Stimulated activated CD4-positive, alpha-beta T cell treated with anti-CD3 and anti-CD28 coated beads, TNF-alpha, amount 100 ng/mL, for 4 hours (primary cell): ENCODE measurements at places on chromosomes 13 and 19.

DNA sequence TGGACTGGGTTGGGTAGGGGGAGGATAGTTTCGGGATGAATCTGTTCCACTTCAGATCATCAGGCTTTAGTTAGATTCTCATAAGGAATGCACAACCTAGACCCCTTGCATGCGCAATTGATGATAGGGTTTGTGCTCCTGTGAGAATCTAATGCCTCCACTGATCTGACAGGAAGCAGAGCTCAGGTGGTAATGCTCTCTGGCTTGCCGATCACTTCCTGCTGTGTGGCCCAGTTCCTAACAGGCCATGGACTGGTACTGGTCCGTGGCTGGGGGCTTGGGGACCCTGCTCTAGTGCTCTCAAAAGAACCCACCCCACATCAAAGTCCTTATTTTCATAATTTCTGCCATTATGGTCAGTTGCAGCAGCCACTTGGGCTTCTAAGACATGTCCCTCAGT is 30.1 kb downstream of the DNAJC3 start:
- DNase-seq = no peak

GRCh38 chr13:30529085-30529834 is 63.5 kb upstream of the HMGB1 start:
- DNase-seq = no peak

DNA sequence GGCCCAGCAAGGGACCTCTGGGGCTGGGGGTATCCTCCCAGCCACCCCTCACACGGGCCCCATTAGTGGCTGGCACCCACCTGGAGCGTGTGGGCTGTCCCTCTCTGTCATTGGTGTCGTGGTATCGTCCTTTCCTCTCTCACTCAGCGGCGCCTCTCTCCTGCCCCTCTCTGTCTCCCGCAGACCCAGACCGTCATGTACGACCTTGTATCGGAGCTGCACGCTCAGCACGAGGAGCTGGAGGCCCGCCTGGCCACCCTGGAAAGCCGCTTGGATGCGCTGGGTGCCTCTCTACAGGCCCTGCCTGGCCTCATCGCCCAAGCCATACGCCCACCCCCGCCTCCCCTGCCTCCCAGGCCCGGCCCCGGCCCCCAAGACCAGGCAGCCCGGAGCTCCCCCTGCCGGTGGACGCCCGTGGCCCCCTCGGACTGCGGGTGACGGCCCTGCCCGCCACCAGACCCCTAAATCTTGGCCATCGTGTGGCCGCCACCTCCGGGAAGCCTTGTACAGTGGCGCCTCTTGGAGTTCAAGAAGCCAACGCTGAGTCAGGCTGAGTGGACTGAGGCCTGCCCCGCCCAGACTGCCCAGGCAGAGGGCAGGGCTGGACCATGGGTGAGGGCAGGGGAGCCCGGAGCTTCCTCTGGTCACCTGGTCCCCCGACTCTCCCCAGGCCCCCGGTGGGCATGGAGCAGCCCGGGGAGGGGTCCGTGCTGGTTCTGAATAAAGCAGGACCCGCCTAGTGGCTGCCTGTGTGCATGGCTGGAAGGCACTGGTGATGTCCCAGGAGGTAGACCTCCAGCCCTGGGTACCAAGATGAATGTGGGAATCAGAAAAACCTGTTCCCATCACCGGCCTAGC is 9.8 kb upstream of the ARRDC2 start:
- DNase-seq = no peak

GRCh38 chr13:71789693-71790329 is 77.2 kb downstream of the DACH1 start:
- no peak for DNase-seq

- no peak for DNase-seq
These were observed 411.0 kb downstream of the HS6ST3 start for GRCh38 chr13:96500953-96501352.

DNA sequence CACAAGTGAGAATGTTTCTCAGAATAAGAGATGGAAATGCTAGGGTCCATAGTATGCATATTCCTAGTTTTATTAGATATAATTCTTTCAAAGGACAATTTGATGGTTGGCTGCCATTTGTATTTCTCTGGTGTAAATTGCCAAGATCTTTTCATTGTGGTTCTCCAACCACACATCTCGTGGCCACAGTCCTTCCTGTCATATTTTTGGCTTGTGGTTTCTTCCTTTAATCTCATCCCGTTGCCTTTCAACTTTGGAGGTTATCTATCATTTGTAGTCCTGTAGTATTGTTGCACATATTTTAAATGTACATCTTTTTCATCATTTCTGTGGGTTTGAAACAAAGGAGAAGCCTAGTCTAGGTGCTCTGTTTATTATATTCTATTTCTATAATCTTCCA is 61.2 kb downstream of the WASF3 start:
- no peak for DNase-seq

GRCh38 chr13:88071371-88071770 is 400.2 kb downstream of the SLITRK5 start:
- DNase-seq = no peak

GRCh38 chr13:51719394-51719793 is 84.6 kb downstream of the DHRS12 start:
- DNase-seq = no peak

DNA sequence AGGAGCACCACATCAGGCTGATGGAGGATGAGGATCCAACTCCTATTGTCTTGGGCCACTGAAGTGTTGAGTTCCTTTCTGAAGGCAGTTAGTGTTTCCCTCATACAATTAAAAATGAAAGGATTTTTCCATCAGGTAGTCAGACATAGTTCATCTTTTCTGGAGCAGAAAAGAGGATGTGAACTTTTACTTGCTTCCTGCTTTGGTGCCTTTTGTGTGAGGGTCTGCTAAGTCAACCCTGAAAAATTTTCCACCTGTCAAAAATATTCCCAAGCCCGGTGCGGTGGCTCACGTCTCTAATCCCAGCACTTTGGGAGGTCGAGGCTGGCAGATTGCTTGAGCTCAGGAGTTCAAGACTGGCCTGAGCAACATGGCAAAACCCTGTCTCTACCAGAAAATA is 43.9 kb downstream of the RGCC start:
- no peak for DNase-seq

DNA sequence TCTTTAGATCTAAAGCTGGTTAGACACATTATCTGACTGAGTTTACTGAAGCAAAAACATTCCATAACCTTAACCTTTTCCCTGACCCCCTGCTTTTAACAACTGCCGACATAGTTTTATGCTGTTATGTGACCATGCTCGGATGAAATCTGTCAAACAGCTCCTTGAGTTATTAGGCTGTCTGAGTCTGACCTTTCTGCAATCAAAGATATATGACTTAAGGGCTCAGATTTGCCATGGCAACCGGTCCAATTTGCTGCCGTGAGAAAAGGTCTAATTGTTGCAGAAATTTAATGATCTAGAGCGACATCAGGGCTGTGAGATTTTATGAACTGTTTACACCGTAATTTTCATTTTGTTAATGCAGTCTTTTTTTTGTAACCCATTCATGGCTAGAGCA is 61.8 kb downstream of the URI1 start:
- no peak for DNase-seq

GRCh38 chr13:91203430-91203829 is 144.1 kb upstream of the MIR17HG start:
- no peak for DNase-seq

- no peak for DNase-seq
These were observed 6.2 kb downstream of the KCNJ14 start for GRCh38 chr19:48461651-48461981.

GRCh38 chr13:75633285-75633684 is 2.8 kb upstream of the LMO7 start:
- no peak for DNase-seq

- peak; percentile 49 for DNase-seq
These were observed 61.4 kb downstream of the CCNE1 start for GRCh38 chr19:29873024-29873800.

DNA sequence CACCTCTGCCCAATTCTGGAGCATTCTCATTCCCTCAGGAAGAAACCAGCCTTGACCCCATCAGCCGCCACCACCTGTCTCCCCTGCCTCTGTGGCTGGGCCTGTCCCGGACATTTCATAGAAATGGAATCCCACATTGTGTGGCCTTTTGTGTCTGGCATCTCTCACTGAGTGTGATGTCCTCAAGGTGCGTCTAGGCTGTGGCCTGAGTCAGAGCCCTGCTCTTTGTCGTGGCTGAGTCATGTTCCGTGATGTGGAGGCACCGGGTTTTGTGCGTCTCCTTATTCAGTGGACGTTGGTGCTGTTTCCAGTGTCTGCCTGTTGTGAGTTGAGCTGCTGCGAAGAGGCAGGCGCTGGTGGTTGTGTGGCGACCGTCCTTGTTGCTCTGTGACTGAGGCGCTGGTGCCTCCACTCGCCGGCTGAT is 3.5 kb downstream of the FZR1 start:
- no peak for DNase-seq

DNA sequence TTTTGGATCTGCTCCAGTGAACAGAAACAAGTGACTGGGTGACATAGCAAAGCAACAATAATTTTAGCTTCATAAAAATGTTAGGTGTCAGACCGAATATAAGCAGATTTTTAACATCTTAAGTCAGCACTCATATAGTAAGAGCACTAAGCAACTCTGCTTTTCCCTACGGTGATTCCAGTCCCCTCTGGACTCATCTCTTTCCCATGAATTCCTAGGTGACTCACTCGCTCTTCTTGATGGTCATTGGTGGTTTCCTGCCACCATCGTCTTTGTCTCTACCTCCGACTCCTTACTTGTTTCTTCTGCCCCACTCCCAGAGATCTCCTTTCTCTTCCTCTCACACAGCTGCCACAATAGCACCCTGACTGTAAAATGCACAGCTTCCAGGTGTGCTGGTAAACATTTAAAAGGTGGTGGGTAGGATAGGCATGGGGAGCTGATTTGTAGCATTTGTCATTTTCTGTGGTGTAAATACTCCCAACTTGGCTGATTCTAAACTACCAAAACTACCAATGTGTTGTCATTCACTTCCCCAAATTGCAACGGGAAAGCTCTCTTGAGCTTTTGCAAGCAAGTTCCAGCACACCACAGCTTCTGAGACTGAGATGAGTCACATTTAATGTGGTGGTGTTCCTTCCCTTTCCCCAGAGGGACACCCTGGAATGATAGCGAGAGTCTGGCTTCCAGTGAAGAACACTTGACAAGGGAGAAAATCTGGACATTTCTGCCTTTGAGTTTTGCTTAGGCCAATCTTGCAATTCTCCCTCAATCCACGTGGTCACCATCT is 42.8 kb upstream of the CLDN10 start:
- DNase-seq = no peak

DNA sequence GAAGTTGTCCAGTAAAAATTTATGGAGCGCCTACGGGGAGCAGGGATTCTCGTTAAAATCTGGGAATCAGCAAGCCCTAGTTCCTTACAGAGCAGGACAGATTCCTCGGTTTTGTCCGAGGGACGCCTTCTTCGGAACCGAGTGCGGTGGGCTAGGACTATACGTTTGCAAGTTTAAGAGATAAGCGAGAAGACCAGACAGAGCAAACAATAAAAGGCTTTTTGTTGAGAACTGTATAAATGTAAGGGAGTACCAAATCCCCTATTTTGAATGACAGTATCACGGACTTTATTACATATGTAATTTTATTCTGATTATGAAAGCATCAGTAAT is 971 bp upstream of the ANKRD10 start:
- no peak for DNase-seq

GRCh38 chr19:43765109-43765876 is 10.5 kb upstream of the SMG9 start:
- DNase-seq = peak; percentile 55

DNA sequence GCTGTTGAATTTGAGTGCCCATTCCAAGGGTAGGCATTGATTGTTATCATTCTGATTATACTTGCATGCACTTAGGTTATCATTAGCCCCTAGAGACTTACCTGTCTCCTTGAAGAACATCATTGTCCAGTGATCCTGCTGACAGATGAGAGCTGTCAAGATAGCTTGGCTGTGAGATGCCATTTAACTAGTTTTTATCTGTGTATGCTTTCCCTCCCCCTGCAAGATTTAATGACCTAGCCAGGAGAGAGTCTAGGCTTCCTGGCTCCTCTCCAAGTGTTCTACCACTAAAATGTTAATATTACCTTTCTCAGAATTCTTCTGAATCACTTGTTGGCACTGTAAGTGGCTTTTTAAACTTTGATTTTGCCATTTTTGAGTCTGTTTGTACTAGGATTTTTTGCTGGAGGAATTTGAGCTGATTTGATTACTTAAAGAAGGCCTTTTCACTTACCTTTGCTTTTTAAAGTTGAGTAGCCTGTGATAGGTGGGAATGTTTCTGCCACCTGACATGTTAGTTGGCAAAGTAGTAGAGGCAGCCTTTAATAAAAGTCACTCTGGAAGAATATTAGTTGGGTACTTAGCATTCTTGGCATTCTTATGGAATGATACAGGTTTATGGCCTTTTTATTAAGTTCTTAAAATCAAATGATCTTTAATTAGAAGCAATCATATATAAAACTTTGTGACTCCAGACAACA is 41.1 kb downstream of the ARHGAP35 start:
- no peak for DNase-seq

DNA sequence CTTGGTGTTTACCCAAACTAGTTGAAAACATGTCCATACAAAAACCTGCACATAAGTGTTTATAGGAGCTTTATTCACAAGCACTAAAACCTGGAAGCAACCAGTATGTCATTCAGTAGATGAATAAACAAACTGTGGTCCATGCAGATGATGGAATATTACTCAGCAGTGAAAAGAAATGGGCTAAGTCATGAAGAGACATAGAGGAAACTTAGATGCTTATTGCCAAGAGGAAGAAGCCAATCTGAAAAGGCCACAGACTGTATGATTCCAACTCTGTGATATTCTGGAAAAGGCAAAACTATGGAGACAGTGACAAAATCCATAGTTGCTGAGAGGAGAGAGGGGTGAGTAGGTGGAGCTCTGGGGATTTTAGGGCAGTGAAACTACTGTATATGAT is 38.8 kb upstream of the MCF2L start:
- DNase-seq = no peak

DNA sequence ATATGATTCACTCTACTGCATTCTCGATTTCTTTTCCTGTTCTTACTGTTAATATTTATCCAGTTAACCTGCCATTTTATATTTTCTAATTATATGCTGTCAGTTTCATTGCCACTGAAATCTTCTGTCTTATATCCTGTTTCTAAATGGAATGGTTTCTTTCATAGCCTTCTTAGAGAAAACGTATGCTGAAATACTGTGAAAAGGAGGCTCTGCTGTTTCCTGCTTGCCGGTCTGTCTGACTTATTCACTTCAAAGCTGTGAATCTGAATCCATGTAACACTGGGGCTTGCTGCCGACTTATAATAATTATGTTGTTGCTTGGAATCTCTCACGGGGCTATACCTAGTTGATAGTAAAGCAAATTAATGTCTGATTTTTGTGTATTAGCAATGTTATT is 80.0 kb downstream of the GPR12 start:
- no peak for DNase-seq

GRCh38 chr19:48533770-48534169 is 18.2 kb upstream of the SULT2B1 start:
- no peak for DNase-seq
